ENCODE measurements at places on chromosomes 5 and 9.

DNA sequence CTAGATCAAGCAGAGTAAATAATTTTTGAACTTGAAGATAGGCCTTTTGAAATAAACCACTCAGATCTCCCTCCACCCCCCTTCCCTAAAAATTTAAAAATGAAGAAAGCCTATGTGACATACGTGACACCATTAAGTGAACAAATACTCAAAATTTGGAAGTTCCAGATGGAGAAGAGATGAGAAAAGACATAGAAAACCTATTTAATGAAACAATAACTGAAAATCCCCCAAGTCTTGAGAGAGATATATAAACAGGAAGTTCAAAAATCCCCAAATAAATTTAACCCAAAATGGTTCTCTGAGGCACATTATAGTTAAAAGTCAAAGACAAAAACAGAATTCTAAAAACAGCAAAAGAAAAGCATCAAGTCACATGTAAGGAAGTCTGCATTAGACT, 428.6 kb downstream of the PSAT1 start:
- no peak for DNase-seq

GRCh38 chr5:88674356-88675167, 208.4 kb downstream of the MEF2C start:
- DNase-seq, result peak; percentile 79

GRCh38 chr5:55416306-55416705, 108.5 kb downstream of the MTREX start:
- DNase-seq, result no peak

DNA sequence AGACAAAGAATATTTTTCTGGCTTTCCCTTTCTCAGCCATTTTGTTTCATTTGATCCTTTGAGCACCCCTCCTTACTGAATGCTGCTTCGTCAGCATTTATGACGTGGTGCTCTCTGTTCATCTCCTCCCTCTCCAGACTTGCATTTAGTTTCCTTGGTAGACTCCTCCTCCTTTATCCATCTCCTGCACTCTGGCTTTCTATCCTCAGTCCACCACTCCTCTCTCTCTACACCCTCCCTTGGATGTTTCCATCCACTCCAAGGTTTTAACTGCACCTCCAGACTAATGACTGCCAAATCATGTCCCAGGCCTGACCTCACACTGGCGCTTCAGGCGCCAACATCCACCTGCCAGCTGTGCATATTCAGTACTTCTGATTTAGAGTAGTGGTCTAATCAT, 245.4 kb downstream of the RAB3C start:
- DNase-seq, result no peak

GRCh38 chr9:136571531-136571930, 25.7 kb upstream of the NOTCH1 start:
- no peak for DNase-seq

DNA sequence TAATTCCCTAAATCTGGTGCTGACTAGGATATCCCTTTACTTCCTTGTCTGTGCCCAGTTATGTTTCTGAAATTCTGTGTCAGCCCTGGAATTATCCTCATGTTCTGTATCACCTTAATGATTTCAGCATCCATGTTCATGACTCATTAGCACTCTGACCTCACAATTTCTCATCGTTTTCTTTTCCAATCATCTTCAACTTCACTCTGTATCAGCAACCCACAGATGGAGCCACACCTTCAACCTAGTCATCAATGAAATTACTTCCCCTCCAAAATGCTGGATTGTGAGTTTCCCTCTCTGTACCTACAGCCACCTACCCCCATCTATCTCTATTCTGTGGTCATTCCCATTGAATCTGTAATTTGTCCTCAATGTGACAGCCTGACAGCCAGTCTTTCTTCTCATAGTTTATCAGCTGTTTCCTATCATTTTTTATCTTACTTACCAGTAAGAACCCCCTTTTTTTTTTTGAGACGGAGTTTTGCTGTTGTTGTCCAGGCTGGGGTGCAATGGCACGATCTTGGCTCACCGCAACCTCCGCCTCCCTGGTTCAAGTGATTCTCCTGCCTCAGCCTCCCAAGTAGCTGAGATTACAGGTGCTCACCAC, 3.1 kb upstream of the IL6ST start:
- no peak for DNase-seq

GRCh38 chr9:3916411-3916810, 383.5 kb downstream of the GLIS3 start:
- DNase-seq, result no peak

DNA sequence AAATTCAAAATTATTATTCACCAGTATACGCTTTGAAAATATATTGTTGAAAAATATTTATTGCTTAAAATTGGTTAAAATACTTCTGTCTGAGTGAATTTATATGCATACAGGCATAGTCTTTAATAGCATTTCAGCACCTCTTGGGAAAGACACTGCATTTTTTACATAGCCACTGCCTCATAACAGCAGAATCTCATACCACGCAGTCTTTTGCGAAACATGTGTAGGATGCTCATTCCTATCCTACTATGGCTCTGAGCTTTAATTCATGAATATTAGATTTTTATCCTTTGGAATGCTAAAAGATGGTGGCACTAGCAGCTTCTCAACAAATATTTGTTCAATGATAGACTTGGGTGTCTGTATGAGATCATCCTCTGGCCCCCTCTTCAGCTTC, 94.0 kb upstream of the SH3GL2 start:
- DNase-seq, result no peak

- no peak for DNase-seq
Measured at GRCh38 chr5:115657125-115657880, 31.5 kb upstream of the TMED7 start.

GRCh38 chr9:110432253-110432652, 94.6 kb upstream of the TXNDC8 start:
- no peak for DNase-seq

GRCh38 chr5:159403906-159404681, 73.8 kb upstream of the IL12B start:
- peak; percentile 75 for DNase-seq

DNA sequence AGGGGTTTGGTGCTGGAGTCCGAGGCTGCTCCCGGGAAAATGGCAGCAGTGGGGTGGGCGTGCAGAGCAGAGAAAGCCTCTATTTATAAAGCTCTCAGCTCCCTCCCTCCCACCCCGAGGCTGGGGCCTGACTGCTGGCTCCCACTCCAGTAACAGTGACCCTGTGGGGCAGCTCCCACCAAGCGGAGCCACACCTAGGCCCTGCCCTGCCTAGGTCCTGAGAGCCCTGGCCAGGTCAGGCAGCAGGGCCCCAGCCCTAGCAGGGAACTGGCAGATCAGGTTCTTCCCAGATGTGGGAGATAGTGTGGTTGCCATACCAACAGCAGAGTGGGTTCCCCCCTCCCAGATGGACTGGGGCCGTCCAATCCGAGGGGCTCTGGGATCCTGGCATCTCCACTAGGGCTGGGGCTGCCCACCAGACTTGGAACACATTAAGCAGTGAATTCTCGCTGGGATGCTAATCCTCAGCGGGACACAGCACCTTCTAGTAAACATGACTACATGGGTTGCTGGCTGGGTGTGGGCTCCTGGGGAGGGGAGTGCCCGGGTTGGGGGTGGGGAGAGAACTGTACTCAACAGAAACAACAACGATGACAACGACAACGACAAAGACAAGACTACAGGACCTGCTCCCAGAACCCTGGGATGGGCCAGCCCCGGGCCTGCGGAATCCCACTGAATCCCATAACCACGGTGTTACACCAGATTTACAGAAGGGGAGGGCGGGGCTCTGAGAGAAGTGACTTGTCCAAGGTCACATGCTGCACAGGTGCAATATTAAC, 1.5 kb downstream of the SH3GLB2 start:
- DNase-seq, result no peak

- DNase-seq, result no peak
Measured at GRCh38 chr9:111924281-111924680, 27.7 kb downstream of the UGCG start.

GRCh38 chr5:17727098-17727497, 92.8 kb downstream of the TAF11L14 start:
- DNase-seq, result no peak

- DNase-seq, result no peak
Measured at GRCh38 chr5:90881626-90882150, 323.1 kb downstream of the ADGRV1 start.

DNA sequence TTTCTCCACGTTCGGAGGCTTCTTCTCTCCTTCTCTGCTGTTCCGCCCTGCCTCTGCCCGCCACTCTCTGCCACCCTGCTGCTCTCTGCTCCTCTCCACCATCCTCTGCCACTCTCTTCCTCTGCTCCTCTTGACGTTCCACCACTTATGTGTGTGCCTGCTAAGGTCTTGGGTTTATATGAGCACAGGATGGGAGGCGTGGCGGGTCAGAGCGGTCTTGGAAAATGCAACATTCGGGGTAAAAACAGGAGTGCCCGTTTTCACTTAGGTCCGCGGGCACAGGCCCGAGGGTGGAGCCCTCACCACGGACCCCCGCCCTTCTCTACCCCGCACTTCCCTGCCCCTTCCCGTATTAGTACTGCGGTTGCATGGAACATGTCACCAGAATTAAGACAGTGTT, 114.4 kb upstream of the FBXL7 start:
- no peak for DNase-seq

- DNase-seq, result peak; percentile 55
Measured at GRCh38 chr5:54234304-54234933, 76.0 kb downstream of the ARL15 start.

- DNase-seq, result no peak
Measured at GRCh38 chr9:131447600-131447999, 53.7 kb downstream of the PRRC2B start.

- no peak for DNase-seq
Measured at GRCh38 chr5:135063056-135063445, 29.0 kb upstream of the PITX1 start.

GRCh38 chr9:124212381-124213050, 45.2 kb upstream of the NEK6 start:
- no peak for DNase-seq

DNA sequence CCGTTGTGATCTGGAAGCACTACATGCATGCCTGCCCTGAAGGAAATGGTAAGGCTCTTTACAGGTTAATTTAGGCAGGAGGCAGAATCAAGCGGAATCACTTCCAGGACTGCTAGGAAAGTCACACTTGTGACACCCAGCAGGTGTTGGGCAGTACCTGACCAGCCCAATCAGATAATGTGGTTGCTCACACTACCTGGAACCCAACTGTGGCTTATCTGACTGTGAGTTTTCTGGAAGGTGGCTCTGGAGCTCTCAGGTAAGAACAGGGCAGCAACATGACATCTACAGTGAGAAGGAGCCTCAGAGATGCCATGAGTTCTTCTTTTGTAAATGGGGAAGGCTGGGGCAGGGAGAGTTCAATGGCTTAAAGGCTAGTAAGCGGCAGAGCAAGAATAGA, 146.4 kb downstream of the ARSB start:
- no peak for DNase-seq

DNA sequence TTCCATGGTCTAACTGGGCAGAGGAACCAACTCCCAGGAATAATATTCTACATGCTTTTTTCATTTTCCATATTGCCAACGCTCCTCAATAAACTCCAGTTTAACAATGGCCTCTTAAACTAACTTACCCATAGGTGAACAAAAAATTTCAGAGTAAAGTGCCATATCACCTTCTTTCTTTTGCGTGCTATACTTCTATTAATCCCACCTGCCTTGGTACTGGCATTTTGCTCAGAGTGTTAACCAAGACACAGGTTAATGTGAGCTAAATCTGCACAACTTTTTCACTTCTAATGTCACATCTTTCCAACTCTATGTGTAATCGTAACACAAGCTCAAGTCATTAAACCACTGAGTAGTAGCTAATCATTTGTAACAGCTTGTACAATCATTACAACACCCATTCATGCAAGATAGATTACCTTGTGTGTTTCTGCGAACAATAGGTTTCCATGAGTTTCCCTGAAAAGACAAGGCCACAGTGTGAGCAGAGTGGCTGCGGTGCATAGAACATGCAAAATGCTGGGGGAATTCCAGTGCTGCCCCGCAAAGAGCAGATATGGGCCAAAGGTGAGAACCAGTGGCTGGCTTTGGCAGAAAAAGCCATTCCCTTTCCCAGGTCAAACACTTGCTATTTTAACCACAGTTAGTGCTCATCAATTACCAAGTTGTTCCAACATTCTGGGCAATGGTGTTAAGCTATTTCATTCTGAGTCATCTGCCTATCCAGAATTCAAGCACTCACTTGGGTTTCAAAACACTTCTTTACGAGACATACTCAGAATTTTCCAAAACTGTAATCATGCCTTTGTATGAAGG, 42.8 kb downstream of the TIMD4 start:
- DNase-seq, result no peak

DNA sequence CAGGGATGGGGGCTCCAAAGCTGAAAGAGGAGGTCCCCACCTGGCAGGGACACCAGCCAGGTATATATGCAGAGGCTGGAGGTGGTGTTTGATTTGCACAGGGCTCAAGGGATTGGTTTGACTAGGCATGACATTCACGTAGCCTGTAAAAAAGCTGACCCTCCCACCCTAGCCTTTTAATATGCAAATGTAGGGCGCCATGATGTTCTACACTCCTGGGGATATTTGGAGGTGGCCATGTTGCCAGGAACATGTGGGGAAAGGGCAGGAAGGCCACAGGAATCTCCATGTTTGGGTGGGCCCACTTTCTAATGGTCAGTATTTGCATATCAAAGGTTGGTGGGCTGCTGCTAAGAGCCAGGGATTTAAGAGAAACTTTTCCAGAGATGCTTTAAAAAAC, 12.0 kb upstream of the THG1L start:
- DNase-seq, result no peak

DNA sequence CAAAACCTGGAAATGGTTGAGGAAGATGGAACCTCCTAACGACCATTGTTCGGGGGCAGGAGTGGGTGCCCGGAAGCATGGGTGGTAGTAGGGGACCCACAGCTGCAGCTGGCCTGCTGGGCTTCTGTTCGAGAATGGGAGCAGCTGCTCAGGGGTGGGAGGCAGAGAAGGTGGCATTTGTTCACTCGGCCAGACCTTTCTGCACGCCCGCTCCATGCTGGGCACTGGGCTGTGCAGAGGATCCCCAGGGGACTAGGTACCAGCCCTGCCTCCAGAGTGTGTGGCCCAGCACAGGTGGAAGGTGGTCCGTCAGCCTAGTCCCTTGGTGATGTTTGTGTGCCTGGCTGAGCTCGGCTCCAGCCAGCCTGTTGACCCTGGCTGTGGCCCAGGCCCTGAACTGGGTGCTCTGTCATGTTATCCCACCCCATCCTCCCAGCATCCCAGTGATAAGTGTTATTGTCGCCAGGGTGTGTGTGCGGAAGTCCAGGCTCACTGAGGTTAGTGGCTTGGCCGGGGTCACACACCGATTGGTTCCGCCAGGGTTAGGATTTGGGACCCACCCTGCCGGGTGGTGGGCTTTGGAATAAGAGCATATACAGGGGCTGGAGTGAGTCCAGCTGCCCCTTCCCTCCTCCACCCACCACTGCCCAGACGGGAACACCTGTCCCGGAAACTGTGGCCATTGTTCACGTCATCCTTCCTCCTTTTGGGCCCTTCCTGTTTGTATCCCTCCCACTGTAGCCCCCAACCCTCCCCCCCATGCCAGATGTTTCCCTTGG, 4.8 kb downstream of the N4BP3 start:
- no peak for DNase-seq

DNA sequence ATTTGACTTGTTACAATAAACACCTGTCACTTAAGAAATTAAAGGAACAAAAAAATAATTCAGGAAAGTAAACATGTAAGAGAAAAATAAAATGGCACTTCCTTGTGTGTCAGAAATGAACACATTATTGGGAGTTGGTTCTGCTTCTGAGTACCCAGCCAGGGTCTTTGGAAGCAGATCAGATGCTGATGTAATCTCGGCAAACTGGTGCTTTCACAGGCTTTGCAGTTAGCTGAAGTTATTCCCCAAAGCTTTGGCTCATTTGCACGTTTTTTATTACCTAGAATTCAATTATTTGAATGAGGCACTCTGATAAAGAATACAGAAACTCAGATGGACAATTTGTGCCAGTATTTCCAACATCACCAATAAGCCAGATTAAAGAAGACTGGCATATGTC, 10.9 kb downstream of the CDH18 start:
- DNase-seq, result no peak
